ENCODE measurements at places on chromosomes 6 and 20.

DNA sequence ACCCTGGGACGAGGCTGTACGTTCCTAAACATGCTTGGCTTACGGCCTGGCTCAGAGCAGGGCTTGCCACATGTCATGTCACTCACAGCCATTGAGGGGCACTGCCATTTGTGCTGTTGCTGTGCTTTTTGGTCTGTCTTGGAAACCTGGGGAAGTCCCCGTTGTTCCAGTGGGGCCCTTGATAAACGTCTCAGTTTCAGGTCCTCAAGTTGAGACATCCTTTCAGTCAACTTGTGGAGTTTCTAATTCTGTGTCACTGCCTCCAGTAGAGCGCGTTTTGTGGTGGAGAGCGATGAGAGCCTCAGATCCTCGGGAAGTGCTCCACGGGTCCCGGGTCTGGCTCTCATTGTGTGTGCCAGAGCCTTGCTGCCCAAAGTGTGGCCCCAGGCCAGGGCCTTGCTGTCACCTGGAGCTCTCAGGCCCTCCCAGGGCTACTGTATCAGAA is 43.0 kb upstream of the CCR6 start:
- no peak for DNase-seq

- DNase-seq: no peak
Observed at GRCh38 chr20:45359069-45359405, 3.9 kb upstream of the SYS1 start.

DNA sequence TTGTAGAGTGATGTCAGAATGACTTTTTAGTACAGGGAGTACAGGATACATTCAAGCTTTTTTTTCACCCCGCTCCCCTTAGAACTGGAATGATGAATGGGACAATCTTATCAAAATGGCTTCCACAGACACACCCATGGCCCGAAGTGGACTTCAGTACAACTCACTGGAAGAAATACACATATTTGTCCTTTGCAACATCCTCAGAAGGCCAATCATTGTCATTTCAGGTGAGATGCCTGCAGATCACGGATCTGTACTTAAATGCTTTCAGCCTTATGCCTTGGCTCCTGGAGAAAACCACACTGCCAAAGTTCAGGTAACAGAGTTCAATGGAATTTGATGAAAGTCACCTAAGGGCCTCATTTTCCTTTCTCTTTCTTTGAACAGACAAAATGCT is 8.5 kb downstream of the TNFAIP3 start:
- DNase-seq: no peak

GRCh38 chr6:126949786-126950185 is 168.7 kb upstream of the RSPO3 start:
- DNase-seq: no peak

- DNase-seq: no peak
Observed at GRCh38 chr6:32198345-32198696, 5.9 kb upstream of the GPSM3 start.

GRCh38 chr6:90820436-90820835 is 233.6 kb upstream of the MAP3K7 start:
- no peak for DNase-seq

- DNase-seq: no peak
Observed at GRCh38 chr20:1392443-1392692, 486 bp downstream of the FKBP1A start.

Measured in DMS 273 treated with DMSO at 0.1 percent for 48 hours (cell line).